SK-N-MC (cell line): ENCODE measurements at places on chromosomes 1 and 21.

DNA sequence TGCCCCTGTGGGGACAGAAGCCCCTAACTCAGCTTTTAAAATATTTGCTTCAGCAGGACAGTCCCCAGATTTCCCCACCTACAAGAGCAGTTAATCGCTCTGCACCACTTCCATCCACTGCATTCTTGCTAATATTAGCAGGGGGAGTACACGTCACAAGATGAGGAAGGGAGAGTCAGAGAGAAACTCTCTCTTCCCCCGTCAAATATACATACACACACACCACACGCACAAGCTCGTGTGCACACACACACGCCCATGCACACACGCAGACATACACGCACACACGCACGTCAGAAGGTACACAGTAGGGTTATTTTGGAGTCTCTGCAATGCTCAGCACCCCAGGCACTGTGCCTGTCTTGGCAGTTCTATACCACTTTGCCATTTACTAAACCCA, 2.1 kb downstream of the CLCA1 start:
- no peak for DNase-seq

DNA sequence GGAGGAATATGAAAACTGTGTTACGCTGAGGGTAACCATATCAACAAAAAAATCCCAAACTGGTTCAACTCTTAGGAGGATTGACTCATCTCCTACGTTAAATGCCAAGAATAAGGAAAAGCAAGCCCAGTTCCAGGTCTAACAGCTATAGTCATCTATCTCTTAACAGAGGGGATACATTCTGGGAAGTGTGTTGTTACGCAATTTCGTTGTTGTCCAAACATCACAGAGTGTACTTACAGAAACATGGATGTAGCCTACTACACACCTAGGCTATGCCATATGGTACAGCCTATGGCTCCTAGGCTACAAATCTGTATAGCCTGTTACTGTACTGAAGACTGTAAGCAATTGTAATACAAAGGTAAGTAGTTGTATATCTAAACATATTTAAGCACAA, 23.2 kb upstream of the LRRC52 start:
- DNase-seq: no peak

DNA sequence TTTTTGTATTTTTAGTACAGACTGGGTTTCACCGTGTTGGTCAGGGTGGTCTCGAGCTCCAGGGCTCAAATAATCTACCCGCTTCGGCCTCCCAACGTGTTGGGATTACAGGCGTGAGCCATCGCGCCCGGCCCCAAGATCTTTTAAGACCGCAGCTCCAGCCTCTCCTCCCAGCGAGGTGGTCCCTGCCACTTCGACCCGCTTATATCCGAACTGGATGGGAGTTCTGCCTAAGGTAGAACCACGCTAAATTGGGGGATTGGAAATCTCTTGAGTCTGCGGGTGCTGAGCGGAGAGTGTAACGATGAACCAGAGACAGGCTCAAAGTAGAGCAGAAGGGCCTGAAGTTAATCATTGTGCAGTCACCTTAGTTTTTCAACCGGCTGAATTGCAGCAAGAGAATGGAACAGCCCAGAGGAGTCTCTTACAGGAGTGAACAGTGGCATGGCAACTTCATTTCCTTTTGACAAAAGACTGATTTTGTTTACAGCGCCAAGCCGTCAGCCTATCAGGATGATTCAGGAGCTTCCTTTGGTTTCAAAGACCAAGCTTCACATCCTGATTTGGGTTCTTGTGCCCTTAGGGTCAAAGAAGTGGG, 726 bp upstream of the CYB5R1 start:
- no peak for DNase-seq

DNA sequence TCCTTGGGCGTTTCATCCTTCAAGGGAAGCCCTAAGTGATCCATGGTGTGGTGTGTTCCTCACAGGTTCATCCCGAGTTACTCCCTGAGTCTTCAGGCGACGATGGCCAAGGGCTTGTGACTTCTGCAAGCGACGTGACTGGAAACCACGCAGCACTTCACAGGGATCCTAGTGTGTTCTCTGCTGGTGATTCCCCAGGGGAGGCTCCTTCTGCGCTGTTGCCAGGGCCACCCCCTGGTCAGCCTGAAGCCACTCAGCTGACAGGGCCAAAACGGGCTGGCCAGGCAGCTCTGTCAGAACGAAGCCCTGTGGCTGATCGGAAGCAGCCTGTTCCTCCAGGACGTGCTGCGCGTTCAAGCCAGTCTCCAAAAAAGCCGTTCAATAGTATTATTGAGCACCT, 71.5 kb downstream of the VPS26C start:
- no peak for DNase-seq

DNA sequence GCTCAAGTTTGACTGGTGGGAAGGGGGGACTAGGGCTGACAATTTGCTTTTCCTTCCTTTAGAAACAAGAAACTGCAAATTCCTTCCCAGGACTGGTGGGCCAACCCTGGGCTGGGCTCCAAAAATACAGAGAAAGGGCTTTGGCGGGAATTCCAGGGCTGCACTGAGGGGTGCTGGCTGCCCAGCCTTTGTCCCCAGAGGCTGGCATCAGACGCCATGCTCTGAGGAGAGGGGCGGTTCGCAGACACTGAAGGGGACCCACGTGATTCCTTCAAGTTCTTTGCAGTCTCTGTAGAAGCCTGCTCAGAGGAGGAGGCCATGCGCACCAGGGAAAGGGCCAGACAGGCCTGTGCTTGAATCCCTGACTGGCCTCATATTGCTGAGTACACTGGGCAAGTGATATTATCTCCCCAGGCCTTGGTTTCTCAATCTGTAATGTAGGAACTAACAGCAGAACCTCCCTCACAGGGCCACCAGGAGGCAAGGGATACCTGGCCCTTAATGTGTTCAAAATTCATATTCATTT, 119.5 kb downstream of the EPHB2 start:
- no peak for DNase-seq

- DNase-seq: no peak
Measured at GRCh38 chr1:96559181-96559580, 162.4 kb upstream of the PTBP2 start.

DNA sequence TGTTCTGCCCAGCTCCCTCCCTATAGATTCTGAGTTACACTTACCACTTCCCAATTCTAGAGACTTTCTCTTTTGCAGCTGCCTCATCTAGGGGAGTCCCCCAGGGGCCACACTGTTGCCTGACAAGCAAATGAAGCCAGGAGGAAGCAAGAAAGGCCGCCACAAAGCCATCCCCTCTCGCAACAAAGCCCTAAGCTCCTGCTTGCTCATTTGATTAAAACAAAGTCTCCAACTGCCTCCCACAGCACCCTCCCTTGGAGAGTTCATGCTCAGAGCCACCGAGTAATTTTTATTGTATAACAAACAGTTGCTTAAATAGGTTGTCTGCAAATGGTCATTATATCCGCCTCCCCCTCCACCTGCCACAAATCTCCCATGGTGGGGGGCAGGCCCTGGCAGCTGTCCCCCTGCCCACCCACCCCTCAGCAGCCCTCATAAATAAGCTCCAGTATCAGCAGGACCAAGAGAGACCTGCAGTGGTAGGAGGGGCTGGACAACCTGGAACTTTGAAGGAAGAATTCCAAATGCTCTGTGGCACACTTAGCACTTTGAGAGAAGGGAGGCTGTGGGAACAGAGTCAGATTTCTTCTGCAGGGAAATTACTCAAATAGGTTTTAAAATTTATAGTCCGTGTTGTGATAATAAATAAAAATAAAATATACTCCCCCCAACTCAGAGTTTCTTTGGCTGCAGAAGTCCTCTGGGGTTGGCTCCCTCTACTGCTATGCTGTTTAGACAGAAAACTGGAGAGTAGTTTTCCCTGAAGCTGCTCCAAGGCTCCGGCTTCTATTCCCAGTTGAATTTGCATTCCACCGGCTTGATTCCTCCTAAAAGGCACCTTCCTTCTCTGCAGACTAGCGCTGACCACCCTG, 237.5 kb downstream of the TTLL7 start:
- no peak for DNase-seq

GRCh38 chr1:197677752-197678295, 97.5 kb downstream of the DENND1B start:
- DNase-seq: no peak

- DNase-seq: no peak
Measured at GRCh38 chr1:23742670-23743286, 493 bp upstream of the ELOA start.

DNA sequence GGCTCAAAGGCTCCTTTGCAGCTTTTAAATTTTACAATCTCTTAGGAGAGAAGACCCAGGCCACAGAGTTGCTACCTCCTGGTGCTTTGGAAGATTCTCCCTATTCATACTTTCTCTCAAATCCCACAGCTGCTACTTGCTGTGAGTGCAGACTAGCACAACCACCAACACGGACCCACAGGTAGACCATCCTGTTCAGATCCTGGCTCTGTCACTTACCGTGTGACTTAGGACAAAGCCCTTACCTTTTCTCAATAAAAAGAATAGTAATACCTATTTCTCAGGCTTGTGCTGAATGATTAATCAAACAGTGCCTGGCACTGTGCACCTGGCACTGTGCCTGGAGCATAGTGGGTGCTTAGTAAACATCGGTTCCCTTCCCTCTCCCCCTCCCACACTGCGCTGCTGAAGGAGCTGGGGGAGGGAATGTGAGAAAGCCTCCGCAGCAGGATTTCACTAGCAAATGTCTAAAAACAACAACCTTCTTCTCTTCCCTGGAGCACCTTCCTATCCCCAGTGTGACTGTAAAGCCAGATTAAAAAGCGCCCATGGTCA, 81.7 kb downstream of the PGM1 start:
- no peak for DNase-seq

DNA sequence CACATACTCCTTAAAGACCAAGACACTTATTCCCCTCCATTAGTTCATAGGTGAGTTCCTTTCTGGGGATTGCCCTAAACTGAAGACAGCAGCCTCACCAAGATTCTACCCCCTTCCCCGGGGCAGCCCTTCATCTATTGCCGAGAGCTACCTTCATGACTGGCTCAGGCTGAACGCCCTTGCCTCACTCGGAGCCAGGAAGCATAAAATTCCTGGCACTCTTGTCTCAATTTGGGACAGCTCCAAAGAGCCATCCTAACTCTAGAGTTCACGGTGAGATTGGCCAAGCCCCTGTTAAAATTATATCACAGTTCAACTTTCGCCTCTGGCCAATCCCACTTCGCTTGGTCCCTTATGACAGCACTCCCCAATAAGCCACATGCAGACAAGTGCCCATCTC, 113.0 kb upstream of the PROX1 start:
- no peak for DNase-seq

- DNase-seq: no peak
Measured at GRCh38 chr21:36156815-36157670, at the start of gene DOP1B. DOP1B (plus strand) TSS chr21:36156824; CDS start chr21:36164734, 7,910 bp downstream.

- DNase-seq: no peak
Measured at GRCh38 chr1:157948312-157949073, 45.0 kb upstream of the KIRREL1 start.

DNA sequence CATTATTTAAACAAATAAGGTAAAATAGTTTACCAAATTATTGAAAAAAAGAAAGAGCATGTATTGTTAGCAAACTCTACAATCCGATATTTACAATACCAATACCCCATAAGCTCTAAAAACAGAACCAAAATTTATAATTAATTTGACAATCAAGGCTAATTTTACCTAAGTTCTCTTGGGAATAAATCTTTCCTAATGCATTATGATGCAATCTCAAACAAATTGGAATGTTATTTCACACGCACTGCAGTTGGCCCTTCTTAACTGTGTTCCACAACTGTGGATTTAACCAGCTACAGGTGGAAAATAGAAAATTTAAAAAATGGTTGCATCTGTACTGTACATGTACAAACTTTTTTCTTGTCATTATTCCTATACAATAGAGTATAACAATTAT, 300.1 kb downstream of the BRINP3 start:
- no peak for DNase-seq

DNA sequence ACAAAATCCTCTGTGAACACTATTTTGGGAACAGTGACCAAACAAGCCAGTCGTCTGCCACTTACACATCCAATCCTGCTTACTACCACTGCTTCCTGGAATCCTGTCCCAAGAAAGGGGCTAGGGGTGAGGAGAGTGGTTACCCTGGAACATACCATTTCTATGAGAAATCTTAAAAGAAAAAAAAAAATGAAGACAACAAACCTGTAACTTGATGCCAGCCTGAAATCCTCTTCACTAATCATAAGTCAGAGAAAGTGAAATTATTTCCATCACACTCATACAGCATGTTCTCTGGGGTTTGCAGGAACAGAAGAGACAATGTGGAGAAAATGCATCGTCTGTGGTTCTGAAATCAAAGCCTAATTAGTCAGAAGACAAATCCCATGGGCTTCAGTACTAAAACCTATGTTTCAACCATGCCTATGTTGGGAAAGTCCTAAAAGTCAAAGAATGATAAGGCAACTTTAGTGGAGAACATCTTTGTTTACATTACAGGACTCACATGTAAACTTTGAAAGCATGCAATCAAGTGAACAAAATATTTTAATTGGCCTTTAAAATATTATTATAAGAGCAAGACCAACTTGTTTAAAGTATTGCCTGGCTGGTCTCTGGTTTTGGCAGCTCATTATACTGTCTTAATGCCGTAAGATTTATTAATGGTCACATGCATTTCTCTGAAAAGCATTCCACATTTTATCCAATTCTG, 220.7 kb downstream of the LTN1 start:
- DNase-seq: no peak

- DNase-seq: no peak
Measured at GRCh38 chr1:198175423-198176170, 18.8 kb downstream of the NEK7 start.

DNA sequence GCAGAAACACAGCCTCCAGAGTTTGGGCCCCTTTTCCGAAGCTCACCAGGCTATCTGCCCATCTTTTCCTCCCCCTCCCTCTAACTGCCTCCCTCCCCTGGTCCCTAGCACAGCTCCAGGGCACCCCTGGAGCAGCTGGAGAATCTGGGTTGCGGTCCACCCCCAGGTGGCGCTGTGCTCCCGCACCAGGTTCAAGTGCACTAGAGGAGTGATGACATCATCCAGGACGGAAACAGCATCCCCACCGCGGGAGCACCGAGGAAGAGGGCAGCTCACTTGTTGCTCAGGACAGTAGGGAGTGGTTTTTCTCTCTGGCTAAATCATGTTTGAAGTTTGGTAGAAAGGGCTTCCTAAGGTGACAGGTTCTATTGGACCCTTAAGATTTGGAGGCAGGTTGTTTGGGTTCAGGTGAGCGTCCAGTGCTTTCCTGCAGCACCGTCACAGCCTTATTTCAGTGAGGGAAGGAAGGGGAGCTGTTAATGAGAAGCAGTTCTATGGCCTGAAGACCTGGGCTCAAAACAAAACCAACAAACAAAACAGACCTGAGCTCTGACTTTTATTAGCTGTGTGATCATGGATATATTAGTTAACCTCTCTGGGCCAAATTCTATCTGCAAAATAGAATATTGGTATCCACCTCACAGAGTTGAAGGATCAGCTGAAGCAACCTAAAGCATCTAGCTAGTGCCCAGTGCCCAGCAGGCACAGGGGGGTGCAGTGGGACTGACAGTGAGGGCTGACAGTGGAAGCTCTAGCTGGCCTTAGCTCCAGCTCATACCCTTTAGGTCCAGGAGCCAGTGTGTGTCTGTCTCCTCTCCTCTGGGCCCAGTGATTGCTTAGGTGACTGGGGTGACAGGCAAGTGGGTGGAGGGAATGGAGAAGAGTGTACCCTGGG, 7.5 kb downstream of the SHISA4 start:
- peak; percentile 65 for DNase-seq

DNA sequence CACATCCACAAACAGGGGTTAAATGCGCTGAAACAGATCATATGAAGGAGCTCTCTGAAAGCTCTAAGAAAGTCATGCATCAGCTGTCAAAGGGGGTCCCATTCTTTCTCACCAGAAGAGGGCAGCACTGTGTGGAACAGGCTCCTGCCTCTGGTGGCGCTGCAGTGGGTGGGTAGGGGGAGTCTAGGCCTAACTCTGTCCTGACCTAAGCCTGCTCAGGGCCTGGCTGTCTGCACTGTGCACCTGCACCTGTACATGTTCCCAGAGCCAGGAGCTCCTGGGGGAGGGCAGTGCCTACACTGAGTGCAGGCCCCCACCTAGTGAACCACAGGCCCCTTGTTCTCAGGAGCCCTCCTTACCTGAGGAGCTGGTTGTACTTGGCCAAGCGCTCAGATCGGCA, 16.0 kb downstream of the ENO1 start:
- DNase-seq: no peak
